Cortex of kidney (tissue), 1 donor: ENCODE measurements at places on chromosomes 7 and 10.

DNA sequence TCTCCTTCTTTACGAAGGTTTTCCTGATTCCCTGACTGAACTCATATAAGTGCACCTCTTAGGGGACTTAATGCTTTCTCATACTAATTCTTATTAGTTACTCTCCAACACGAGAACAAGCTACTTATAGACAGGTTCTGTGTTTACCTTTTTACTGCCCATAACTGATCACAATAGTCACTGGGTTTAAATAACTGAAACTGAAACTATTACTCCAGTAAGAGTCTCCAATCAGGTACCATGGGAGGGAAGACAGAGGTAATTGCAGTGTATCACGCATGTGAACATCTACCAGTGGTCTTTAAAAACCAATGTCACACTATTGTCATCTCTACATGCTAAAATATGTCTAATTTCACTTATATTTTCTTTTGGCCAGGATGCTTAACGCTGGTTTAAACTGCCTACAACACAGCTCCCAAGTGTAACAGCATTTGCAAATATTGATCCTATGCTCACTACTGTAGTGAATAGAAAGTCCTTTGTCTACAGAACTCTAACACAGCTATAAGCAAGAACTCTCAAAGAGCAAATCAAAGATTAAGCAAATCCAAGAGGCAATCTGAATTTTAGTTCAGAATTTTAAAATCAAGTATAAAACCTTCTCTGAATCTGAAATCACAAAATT, 3.6 kb downstream of the GDI2 start:
- no peak for DNase-seq

DNA sequence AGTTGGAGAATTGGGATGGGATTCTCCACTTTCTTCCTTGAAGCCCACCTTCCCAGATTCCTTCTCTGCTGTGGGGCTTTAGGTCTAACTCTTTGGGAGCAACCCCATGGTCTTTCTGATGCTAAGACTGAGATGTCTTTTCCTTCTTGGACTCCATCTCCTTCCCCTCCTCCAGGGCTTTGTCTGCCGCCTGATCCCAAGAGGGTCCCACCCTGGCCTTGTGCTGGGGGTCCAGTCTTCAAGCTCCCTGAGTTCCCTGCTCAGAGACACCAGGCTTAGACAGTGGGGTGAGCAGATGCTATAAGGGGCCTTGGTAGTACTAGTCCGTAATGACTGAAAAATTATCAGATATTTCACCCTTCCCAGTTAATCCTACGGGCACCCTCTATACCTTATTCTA, 150.5 kb downstream of the PTPN20 start:
- no peak for DNase-seq

DNA sequence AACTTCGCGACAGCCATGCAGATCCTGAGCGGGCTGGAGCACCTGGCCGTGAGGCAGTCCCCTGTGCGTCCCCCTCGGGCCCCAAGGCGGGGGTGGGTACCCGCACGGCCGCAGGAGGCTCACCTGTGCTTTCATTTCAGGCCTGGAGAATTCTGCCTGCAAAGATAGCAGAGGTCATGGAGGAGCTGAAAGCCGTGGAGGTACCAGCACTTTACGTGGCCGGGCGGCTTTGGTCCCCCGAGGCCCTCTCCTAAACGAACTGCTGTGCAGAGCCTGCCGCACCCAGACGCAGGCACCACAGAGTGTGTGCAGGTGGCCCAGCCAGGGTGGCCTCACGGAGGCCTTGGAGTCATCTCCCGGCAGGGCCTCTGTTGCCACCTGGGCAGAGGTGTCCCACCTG, 11.1 kb upstream of the UTF1 start:
- no peak for DNase-seq

GRCh38 chr7:8131694-8132605, 130.0 kb downstream of the ICA1 start:
- no peak for DNase-seq

DNA sequence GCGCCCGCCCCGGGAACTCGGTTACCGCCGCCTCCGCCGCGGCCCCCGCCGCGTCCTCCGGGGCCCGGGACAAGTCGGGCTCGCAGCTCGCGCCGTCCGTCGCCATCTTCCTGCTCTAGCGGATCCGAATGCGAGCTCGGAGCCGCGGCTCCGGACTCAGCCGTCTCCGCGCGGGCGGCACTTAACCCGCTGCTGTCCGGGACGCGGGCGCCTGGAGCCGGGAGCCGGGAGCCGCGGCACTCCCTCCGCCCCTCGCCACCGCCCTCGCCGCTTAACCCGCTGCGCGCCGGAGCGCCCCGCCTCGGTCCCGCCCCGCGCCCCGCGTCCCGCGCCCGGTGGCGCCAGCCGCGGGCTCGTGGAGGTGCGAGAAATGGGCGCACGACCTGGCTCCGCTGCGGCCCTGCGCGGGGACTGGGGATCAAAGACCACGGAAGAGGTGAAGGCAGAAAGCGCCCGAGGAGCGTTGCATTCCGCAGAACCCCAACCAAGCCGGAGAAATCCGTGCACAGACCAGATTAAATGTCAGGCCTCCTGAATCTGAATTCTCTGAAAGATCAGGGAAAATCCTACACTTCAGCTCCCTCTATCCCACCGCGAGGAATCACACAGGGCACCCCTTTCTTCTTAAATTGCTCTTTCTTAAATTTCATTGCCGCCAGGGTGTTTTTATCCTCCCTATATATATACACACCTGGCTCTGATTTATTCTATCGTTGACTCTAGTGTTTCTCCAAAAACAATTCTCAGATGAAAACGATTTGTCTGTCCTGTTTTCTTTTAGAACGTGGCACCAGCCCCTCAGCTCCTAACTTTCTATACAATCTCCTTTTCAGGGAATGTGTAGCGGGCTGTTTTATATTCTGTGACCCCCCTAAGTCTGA, at the start of gene CTTNBP2:
Gene CTTNBP2 (minus strand): TSS at position 132 of the 881 bp plus-strand sequence. CDS start 26 bp downstream, at position 106.
- DNase-seq = no peak

DNA sequence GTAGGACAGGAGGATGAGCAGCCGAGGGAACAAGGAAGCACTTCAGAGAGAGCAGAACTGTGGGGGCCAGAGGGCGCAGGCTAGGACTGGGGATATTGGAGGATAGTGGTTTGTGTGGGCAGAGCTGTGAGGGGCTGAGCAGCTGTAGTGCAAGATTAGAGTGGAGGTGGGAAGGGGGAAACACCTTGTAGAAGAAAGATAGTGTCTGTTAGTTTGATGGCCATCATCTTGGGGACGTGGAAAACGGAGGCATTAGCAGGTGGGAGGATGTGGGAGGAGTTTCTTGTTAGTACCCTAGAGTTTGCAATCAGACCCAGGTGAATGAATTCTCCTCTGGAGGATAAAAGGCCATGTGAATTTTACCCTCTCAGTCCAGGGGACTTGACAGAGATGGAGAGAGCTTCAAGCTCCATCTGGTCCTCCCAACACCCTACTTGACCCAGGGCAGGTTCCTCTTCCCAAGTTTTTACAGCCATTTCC, 34.0 kb downstream of the PRSS2 start:
- DNase-seq = no peak

- DNase-seq = no peak
Observed at GRCh38 chr10:14185316-14186045, 145.2 kb downstream of the FRMD4A start.
